Activated naive CD4-positive, alpha-beta T cell treated with anti-CD3 and anti-CD28 coated beads for 36 hours (primary cell): ENCODE measurements at places on chromosomes 5 and 9. TPM values are rescaled to one million over a fixed set of nuclear protein-coding genes. Genes with fewer than 3 reads are reported as not detected.

DNA sequence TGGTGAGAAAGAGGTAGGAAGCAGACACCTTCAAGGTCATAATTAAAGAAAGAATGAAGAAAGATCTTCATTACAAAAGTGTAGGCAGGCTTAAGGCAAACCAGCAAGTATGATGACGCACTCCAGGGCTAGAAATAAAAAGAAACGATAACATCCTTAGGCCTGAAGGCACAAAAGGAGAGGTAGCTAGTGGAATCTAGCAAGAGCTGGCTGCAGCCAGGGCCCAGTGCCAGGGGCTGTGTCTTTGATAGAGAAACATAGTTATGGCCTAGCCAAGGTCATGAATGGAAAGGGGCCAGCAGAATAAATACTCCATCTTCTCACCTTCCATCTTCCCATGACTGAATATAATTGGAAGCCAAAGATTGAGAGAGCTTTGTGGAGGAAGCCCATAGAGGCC is 6.8 kb upstream of the SH3TC2 start:
- no peaks in the 10 kb centered on the region for H3K36me3 ChIP-seq
- no peak overlapping the region for H3K4me3 ChIP-seq
- no peaks in the 10 kb centered on the region for H3K4me1 ChIP-seq
- no peak for DNase-seq

DNA sequence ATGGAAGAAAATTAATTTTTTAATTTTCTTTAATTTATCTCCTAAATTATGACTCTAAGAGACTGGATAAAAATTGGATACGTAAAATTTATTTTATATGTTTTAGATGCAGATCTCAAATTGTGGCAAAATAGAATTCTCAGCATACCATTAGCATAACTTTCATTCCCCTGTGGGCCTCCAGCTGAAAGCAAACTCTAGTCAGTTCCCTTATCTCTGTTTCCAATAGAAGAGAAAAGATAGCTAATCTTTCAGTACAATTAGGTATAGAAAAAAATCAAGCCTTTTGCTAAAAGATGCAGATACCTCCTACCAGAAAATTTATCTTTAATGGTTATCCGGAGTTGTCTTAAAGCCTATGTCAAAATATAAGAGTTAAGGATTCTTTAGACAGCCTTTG is 1530.6 kb downstream of the EFNA5 start:
- DNase-seq = no peak
- no peaks in the 10 kb centered on the region for H3K36me3 ChIP-seq
- no peak overlapping the region for H3K4me3 ChIP-seq
- no peaks in the 10 kb centered on the region for H3K4me1 ChIP-seq

DNA sequence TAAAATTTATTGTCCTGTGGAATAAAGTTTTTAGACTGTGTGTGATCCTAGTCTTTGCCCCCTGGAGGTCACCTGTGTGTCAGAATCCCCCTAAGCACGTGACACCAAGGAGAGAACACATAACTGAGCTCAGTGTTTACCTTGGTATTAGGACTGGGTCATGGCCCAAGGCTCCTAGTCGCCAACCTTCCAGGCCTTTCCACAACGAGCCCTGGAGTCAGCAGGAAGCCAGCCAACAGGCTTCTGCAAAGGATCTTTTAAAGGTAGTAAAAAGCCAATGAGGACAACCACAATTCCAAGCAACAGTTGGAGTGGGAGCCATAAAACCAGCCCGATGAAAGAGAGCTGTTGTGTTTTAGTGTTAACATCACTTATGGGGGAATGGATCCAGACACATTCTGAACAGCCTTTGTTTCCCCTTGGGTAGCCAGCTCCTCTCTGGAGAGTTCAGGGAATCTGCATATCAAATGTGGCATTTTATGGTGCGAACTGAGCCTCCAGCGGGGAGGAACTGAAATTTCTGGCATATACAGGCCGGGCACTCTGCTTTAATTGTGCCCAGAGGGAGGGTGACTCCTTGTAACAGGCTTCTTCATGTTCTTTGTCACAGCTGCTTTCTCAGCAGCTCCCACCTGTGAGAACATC is 239.9 kb downstream of the FSTL4 start:
- H3K27ac ChIP-seq = no peak overlapping the region
- H3K36me3 ChIP-seq = peaks cover 4% of the 10 kb centered on the region
- H3K4me1 ChIP-seq = no peaks in the 10 kb centered on the region
- no peak for DNase-seq

THG1L gene
- total RNA-seq = 30.2 TPM
